ENCODE measurements at places on chromosomes 7 and 10. TPM values are rescaled to one million over a fixed set of nuclear protein-coding genes. Genes with fewer than 3 reads are reported as not detected.

The TMEM139 gene
- total RNA-seq: 1.5 TPM

The GRIFIN gene
- total RNA-seq: not detected

The SLK gene
- total RNA-seq: 21.6 TPM

The GNAI1 gene
- not detected for total RNA-seq

The OR9A2 gene
- not detected for total RNA-seq

Measured in K562 (cell line).